Urinary bladder (tissue), 4 donors: ENCODE measurements at places on chromosomes 3 and 15. TPM values are rescaled to one million over a fixed set of nuclear protein-coding genes. Genes with fewer than 3 reads are reported as not detected.
A peak's percentile ranks its signal among the peaks of the same experiment; 100 is the strongest.

- no peak for DNase-seq
Measured at GRCh38 chr3:16994854-16995525, 110.2 kb downstream of the PLCL2 start.

DNA sequence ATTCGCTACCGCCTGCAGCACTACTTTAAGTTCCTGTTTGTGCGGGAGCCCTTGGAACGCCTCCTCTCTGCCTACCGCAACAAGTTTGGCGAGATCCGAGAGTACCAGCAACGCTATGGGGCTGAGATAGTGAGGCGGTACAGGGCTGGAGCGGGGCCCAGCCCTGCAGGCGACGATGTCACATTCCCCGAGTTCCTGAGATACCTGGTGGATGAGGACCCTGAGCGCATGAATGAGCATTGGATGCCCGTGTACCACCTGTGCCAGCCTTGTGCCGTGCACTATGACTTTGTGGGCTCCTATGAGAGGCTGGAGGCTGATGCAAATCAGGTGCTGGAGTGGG, 995 bp downstream of the CHST14 start:
- no peak for DNase-seq

- no peak for DNase-seq
Measured at GRCh38 chr3:161212906-161213305, 8.2 kb upstream of the NMD3 start.

DNA sequence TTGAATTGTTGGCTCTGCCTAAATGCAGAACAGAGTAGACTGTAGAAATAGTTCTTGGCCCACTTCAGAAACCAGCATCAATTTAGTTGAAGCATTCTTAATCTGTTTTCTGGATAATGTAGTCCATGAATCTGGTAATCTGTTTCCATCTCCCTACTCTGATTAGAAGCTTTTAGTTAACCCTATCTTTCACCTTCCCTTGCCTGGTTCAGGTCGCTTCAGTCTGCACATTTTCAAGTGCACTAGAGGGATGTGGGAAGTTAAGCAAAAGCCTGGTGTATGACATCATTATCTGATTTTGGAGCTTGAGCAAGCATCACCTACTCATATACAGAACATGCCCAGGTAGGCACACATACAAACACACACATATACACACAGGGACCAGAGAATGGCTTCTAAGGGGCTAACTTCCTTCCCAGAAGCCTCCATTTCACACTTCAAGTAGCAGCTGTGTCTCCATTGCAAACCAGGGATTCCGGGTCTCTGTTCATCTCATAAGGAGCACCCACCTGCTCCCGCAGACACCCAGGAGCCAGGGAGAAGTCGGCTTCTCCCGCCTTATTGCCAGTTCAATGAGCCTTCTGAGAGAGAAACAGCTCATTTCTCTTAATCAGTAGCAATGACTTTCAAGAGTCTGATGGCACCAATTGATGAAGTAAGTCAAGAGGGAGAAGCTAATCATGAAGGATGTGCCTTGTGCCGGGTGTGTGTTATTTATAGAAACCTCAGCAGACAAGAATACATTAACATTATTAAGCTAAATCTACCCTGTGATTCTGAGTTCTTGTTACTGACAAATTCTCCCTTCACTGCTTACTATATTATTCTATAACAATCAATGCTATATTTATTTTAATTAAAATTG, 347.9 kb upstream of the STAC start:
- no peak for DNase-seq

GRCh38 chr3:111159391-111159790, 87.8 kb downstream of the NECTIN3 start:
- DNase-seq, result no peak

DNA sequence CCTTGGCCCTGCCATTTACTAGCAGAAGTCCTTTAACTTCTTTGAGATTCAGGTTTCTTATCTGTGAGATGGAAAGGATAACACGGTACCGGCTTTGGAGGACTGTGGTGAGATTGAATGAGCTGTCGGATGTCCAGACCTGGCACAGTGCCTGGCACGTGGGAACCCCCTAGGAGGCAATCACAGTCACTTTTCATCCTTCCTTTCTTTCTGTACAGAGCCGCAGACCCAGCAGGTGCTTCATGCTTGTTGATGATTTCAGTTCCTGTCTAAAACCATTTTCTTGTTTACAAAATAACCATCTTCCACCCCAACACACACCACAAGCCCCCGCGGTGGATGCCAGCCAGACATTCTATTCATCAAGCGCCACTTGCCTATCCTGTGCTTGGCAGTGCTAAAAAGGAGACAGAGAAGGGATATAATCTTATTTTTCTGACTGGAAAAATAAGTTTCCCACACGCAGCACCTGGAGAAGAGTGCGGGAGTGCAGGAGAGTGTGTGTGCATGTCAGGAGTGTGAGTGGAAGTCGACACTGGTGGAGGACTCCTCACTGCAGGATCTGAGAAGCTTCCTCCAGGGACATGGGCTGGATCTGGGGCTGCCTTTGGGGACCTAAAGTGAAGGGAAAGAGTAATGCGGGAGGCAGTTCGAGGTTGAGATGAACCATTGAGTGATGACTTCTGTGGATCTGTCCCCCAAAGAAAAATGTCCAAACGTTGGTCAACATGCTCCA, 85.7 kb downstream of the ST6GAL1 start:
- DNase-seq, result no peak

- no peak for DNase-seq
Measured at GRCh38 chr15:76172782-76173181, 113.0 kb downstream of the TMEM266 start.

DNA sequence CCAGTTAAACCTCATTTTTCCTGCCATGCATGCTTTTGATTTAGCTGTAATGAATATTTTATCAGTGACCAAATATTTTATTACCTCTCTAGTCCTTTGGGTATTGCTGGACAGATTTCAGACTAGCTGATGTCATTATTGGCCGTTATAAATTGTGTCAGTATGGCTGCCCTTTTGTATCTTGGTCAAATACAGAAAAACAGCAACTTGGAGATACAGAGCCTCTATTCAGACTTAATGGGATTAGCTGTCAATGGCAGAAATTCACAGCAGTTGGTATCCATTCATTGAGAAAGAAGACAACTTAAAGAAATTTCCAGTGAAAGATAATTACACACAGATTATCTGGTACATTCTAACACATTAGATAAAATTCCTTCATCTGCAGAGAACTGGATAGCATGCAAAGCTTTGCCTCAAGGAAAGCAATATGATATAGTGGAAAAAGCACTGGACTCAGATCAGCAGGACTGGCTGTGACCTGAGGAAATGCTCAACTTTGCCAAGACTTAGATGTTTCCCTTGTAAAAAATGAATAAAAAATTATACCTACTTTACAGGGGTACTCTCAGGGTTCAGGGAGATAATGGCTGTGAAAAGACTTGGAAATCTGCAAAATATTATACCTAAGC, 20.8 kb downstream of the COL6A6 start:
- peak; percentile 18 for DNase-seq

DNA sequence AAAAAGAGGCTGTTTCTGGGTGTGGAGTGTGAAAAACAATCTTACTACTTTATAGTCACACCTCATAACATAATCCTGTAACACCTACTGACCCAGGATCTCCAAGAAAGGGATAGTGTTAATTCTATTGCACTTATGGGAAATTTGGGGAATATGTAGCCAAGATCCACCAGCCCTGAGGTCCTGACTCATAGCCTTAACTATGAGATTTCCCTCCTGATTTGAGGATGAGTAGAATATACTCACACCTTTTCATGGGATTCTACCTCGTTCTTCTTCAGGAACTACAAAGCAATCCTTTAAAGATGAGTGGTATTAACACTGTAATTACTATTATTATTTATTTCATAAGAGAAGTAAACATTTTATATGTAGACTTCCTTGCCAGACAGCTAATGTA, 315.2 kb downstream of the MECOM start:
- DNase-seq, result no peak

DNA sequence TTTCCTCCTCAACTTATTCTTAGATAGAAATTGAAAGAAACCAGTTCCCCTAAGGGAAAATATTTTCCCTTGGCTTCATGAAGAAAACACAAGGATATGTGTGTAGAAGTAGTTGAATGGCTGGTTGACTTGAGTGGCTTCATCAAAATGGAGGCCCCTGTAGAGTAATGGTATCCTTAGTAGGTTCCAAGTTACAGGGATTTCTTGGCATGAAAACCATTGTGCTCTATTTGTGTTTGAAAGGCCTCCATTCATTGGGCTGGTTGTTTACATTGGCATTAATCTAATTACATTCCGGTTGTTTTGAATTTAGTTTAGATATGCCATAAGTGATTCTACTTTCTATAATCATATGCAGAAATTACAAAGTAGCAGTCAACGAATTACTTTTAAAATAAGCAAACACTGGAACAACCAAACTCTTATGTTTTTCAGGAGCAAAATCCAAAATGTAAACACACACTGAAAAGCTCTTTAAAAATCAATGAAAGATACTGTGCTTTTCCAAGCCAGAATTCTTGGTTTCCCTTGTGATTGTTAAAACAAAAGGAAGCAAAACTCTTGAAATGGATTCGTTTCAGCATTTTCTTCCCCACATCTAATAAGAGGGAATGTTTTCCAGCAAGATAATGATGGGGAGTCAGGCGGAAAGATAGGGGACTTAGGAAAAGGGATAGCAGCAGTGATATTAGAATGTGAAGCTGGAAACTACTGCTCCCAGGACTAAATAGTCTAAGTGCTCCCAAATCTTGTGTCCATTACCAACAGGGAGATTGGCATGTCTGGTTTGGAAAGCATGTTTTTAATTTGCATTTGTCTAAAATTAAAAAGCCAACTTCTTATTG, 77.0 kb downstream of the EPHA3 start:
- DNase-seq, result no peak

GRCh38 chr15:94845390-94845716, 614.0 kb downstream of the MCTP2 start:
- DNase-seq, result no peak

DNA sequence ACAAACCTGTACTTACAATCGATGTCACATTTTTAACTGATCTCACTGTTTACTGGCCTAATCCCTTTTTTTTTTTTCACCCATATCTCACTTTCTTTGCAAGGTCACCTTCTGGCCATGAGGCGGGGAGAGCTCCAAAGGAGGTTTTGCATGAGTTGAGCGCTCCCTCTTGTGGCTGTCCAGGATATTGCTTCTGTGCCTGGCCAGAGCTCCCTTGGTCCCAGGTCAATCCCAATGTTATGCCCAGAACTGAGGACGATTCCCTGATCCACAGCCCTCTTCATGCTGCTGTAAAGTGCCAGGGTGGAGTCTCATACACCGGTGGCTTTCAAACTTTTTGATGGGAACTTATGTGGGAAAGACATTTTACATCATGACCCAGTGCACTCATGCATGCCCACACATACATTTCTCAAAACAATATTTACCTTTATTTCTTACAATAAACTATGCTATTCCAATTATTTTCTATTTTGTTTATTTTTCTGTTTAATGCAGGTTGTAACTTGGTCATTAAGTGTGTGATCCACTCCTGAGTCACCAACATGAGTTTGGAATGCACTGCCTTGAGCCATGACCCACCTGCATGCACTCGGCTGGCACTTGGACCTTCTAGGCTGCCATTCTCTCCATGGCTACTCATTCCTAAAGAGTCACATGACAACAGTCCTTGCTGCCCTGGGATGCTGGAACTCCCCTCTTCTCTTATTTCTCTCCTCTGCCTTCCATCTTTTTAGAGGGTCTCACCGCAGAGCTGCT, 9.6 kb upstream of the SST start:
- DNase-seq, result peak; percentile 35

DNA sequence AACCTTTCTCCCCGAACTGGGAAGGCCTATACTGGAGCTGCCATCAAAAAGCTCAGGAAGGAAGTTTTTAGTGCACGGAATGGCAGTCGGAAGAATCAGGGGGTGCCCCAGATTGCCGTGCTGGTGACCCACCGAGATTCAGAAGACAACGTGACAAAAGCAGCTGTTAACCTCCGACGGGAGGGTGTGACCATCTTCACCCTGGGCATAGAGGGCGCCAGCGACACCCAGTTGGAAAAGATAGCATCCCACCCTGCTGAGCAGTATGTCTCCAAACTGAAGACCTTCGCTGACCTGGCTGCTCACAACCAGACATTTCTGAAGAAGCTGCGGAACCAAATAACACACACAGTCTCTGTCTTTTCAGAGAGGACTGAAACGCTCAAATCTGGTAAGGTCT, 48.2 kb downstream of the COL6A6 start:
- no peak for DNase-seq

DNA sequence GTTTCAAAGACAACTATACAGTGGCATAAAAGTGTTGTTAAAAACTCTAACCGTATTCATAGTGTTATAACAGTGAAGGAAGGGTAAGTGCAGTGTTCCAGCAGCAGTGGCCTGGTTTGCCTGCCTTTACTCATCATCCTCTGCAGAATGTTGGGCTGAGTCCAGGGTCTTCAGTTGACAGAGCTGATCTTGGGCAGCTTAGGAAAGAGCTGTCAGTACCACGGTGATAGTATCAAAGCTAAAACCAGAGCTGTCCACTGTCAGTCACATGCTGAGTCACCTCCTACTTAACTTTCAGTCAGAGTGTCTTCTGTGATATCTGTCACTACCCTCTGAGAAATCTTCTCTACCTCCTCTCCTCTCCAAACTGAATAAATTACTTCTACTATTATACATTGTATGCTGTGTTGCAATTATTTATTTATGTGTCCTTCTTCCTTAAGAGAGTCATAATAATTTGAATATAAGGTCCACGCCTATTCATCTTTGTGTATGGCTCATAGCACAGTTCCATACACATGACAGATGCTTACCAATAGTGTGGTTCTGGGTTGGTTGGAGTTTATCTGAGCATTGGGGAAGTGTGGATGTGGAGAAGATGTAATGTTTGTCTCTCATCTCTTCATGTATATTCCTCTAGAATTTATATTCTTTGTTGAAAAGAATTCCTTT, 242.1 kb downstream of the ZIC1 start:
- no peak for DNase-seq

Gene ARGFX
- not detected for total RNA-seq

Gene LRRC34
- total RNA-seq, result 14.7 TPM

Gene NRROS
- 4.1 TPM for total RNA-seq
